ENCODE measurements at places on chromosomes 13 and 19.

DNA sequence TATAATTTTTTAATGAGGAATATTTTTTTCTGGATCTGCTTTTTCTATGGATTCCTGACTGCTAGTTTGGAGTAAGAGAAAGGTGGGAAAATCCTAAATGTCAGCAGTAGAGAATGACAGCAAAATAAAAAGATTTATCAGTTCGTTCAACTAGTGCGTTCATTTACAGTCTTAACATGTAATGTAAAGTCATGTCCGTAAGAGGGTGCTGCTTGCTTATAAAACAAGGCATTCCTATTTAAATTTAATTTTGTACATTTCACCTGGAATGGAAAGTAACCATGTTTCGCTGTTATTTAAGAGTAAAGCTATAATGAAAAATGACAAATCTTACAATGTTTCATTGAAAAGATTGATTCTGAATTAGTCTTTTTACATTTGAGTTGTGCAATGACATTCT, 76.6 kb downstream of the ZMYM2 start:
- no peak for DNase-seq

GRCh38 chr13:113643593-113643992, 14.4 kb downstream of the ATP4B start:
- peak; percentile 48 for DNase-seq

DNA sequence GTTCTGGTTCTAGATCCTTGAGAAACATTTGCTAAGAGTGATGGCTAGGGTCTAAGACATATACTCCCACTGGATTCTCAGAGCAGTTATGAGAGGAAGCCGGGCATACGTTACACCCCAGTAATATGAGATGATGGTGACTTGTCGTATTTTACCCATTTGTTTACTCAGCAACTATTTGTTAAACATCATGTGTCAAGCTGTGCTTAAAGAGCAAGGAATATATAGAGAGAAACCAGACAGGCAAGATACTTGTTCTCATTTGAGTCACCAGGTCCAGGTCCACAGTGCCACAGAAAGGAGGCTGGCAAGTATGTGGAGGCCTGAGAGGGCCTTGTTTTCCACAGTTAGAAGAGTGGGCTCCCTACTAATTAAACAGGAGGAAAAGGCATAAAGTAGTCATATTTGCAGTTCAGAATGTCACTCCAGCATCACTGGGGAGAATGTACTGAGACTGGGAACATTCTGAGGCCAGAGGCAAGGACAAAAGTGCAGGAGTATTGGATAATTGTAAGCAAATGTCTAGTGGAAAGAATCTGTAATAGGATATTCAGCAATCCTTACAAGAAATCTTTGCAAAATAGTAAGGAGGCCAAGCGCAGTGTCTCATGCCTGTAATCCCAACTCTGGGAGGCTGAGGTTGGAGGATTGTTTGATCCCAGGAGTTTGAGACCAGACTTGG, 142.2 kb downstream of the IRS2 start:
- DNase-seq = no peak

GRCh38 chr19:31903979-31904378, 441.4 kb upstream of the ZNF507 start:
- DNase-seq = no peak

DNA sequence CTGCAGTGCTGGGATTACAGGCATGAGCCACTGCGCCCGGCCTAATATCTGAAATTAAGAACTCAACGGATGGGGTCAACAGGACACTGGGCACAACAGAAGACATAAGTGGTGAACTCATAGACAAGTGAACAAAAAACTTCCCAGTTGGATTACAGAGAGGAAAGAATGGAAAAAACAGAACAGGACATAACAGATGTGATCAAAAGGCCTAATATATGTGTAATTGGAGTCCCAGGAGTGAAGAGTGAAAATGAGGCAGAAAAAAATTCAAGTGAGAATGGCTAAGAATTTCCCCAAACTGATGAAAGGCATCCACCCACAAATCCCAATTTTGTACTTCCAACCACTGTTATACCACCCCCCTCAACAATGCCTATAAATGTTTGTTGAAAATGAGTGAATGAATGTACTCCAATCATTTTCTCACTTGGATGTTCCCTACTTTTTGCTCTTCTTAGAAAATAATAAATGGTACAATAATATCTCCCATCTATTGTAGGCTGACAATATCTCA, 18.3 kb upstream of the ANGPTL8 start:
- DNase-seq = no peak

- DNase-seq = peak; percentile 92
Observed at GRCh38 chr19:49118565-49119410, at the start of gene C19orf73. C19orf73 (minus strand) TSS chr19:49119143; CDS start chr19:49119022, 121 bp downstream.

DNA sequence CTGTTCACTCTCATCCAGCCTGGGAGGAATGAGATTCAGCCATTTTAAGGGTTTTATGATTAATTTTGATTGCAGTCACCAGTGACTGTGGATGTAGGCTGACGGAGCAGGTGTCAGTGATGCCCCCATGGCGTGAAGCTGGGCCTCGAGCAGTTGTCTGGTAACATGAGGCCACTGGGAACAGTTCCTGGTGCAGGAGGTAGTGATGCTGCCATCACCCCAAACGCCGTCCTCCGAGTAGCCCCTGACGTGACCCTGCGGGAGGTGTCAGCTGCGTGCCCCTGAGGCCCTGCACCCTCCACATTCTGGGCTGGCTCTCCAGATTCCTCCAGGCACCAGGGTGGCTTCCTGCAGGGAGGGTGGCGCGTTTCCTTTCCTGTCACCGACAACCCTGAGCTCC, 277.2 kb downstream of the TEX29 start:
- no peak for DNase-seq

GRCh38 chr13:112249644-112250610, 126.2 kb upstream of the SPACA7 start:
- no peak for DNase-seq

DNA sequence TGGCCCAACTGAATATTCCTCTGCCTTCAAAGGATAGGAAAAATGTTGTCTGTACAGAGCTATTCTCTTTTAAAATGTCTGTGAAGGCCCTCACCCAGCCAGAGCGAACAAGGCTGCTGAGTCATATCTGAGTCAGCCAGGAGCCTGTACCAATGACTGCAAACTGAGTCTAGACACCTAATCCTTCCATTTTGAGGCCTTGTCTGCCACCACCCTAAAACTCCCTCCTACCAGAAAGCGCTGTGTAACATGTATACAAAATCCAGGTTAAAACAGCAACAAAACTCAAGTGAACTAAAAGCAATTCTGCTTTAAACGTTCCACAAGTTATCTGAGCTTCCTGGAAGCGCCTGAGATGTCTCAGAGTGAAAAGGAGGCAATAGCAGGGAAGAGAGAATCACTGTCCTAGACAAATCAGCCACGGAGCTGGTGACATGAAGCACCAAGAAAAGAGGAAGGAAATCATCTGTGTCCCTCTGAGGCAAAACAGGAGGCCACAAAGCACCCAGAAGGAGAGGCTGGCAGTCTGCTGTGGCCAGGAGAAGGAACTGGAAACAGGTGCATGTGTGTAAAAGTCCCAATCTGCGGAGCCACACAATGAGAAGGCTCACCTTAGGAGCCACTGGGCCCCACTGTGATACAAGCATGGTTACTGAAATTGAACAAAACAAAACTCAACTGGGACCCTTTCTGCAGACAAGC, 10.2 kb downstream of the DHRS12 start:
- DNase-seq = peak; percentile 87

- DNase-seq = no peak
Observed at GRCh38 chr19:4492337-4493103, 20.4 kb downstream of the HDGFL2 start.

DNA sequence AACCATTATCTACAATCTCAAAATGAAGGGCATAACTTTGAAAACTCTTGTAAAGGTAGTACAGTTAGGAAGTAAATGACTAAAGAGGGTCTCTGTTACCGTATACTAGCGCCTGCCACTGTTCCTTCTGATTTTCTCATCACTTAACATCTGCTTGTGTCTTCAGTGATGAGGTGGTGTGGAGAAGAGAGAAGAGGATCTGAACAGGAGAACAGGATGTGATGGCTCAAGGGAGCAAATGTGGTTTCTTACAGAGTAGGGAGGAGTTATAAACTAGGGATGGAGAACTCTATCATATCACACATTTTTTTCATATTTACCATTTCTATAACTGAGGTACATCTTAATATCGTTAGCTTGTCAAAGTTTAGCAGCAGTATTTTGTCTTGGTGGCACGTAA, 1.1 kb downstream of the KCTD4 start:
- no peak for DNase-seq

DNA sequence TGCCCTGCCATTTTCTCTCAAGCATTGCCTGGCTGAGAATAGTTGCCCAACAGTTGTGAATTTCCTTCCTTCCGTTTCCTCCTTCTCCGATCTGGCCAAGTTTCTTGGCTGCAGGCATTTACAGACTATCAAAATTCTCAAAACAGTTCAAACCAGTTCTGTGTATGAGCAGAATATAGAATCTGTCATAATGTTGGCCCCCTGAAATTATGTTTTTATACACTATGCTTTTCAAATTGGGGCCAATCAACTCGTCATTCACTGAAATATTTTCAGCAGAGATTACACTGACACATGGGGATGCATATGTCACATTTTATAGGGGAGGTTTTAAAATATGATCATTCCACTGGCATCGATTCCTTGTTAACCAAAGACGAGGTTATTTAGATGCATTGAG, 284.2 kb upstream of the TMTC4 start:
- DNase-seq = no peak

- DNase-seq = no peak
Observed at GRCh38 chr19:30665449-30665848, 293.3 kb downstream of the ZNF536 start.

- no peak for DNase-seq
Observed at GRCh38 chr19:4049432-4049831, 17.3 kb downstream of the ZBTB7A start.

- DNase-seq = peak; percentile 92
Observed at GRCh38 chr13:100100115-100100879, 11.4 kb downstream of the PCCA start.

DNA sequence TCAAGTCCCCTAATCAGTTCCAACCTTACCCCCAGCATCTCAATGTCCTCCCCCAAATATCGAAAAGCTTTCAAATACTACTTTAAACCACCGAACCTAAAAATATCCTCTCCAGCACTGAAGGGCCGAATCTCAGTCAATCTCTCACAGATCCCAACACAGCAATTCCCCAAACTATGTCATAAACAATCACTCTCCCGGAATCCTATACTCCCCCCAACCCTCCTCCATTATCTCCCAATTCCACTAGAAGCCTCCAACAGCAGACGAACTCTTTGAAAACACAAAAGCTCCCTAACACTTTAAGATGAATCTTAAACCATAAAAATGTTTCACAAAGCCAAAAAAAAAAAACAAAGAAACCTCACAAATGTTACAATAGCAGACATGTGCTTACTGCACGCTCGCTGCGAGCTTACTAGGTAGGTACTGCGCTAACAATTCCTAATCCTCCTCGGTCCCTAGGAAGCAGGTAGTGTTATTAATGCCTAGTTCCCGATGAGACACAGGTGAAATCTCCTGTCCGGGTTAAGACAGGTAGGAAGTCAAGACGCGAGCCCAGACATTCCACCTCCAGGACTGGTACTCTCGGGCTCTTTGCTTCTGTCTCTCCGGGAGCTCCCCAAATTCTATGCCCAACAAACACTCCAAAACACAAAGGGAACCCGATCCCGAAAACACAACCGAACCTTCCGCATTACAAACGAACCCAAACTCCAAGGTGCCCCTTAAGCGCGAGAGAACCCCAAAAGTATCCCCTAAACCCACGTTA, 14.2 kb downstream of the FBXO46 start:
- DNase-seq = peak; percentile 35

DNA sequence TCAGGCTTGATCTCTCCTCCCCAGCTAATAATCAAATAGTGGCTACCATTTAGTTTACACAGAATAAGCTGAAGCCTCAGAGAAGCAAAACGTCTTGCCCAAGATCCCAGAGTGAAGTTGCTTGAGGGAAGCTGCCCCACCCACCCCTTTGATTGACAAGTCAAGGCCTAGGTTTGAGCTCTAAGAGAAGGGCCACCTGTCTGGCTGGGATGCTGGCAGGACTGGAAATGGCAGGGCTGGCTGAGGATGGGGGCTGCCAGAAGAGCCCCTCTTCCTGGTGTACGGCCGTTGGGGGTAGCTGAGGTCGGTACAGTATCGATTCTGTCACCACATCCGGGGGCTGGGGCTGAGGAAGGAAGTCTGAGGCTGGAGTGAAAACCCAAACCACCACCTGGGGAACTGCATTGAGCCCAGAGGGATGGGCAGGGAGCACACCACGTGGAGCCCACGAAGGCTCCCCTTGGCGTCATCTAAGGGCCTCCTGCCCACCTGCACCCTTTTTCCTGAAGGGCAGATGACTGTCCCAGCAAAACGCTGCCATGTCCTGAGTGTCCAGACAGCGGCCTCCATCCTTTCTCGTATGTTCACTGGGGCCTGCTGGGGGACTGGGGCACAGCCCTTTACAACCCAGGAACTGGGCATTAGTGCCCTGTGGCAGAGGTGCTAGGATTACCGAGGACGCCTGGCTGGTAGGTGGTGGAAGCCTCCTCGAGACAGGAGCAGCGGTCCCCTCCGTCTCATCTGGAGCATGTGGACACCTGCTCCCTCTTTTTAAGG, 1.4 kb upstream of the PRKD2 start:
- no peak for DNase-seq

- no peak for DNase-seq
Observed at GRCh38 chr13:72763411-72763810, 18.3 kb downstream of the DIS3 start.

DNA sequence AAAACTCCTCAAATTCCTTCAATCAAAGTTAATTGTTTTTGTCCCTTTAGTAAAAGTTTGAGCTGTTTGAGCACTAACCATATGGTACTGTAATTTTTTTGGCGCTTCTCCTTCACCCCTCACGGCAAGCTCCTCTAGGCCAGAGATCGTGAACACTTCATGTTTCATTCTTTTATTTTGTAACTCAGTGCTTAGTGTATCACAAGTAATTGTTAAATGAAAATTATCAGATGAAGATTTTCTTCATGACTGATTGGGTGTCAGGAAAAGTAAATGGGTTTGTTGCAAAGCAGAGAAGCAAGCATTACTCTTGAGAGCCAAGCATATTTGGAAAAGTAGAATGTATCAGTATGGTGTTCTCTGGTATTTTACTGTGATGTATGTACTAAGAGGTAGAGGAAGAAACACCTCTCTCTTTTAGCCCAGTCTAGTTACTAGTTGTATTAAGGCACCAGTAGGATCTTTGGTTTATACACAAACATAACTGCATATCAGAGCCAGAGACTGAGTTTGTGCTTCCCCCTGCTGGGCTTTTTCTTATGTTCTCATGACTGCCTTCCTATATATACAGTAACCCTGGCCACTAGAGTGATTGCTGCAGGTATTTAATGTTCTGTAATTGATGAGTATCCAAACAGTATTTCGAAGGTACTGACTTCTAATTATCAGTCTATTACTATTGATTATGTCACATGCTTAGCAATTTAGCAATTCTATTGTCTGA, 202.3 kb upstream of the KLHL1 start:
- DNase-seq = peak; percentile 66

DNA sequence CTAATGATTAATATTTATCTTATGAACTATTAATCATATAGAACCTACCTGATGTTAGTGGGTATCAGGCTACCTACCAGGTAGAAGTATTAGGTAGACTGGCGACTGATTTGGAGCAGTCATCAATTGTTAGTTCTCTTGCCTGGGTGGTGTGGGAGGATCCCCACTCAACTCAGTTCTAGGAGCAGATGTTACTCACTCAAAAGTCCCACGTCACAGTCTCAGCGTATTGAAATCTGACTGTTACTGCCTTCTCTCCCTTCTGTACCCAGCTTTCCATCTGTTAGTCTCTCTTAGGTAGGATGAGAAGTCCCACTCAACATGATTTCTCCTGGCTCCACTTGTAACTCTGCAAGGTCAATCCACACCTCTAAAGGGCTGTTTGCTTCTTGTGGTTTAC, 102.7 kb downstream of the OLFM4 start:
- no peak for DNase-seq
